ENCODE measurements at places on chromosomes 3 and 15.

GRCh38 chr3:13233487-13234485 lies 160.6 kb upstream of the IQSEC1 start:
- no peak for DNase-seq

DNA sequence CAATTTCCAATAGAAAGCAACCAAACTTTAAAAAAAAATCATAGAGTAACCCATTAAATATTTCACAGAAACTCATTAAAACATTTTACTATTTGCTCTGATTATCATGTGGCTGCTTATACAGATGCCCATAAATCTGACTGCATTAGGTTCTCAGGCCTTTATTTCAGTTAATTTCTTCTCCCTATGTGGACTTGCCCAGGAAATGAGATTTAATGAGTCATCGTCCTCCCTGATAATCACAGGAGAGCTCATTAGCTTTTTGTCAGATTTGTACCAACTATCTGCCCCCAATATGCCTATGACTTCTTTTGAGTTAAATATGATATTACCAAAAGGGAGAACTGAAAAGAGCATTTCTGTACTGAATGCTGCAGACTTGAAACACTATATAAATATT lies 168.0 kb downstream of the FOXB1 start:
- no peak for DNase-seq

DNA sequence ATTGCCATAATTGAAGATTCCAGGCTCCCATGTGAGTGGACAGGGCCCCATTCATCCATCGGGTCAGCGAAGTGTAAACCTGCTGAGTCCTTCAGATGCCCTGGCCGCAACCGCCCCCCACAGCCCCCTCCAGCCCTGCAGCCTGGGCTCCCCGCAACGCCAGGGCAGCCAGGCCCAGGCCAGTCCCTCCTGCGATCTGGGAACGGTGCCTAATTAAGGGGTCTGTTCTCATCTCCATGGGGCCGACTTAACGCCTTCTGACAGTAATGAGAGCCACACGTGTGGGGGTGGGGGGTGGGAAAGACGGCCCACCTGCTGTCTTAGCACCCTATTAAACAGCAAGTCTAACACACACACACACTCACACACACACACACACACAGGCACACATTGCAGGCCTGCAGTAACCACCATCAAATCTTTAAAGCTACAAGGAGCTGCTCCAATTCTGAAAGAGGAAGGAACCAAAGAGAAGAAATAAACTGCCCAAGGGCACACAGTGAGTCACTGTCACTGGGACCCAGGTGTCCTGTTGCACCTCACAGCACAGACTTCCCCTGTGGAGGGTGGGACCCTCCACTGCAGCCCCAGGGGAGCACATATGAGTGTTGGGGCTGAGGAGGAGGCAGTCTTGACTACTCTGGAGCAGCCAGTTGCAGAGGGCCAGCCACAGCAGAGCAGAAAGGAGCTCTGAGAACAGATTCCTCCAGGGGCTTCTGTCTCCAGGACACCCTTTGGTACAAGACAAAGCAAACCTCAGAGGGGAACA lies 31.8 kb upstream of the HES1 start:
- no peak for DNase-seq

DNA sequence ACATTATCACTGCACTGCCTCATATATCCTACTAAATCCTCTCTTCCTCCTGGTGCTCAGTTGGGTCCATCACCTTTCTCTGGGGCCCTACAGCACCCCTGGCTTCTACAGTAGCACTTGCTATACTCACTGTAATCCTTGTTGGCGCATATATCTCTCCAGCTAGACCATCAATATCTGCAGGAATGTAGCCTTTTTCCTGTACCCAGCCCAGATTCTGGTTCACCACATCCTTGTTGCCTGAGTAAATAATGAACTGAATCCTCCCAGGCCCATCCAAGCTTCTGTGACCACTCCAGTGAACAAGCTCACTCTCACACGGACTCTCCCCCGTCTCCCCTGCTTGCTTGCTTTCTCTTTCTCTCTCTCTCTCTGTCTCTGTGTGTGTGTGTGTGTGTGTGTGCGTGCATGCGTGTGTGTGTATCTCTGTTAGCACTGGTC lies 62.5 kb upstream of the LIPC start:
- DNase-seq = peak; percentile 12

GRCh38 chr3:187763850-187764648 lies 18.8 kb upstream of the BCL6 start:
- no peak for DNase-seq

GRCh38 chr3:30615615-30616346 lies 9.4 kb downstream of the TGFBR2 start:
- DNase-seq = no peak

- no peak for DNase-seq
These were observed 59.4 kb downstream of the LDHAL6B start for GRCh38 chr15:59266028-59266427.

GRCh38 chr15:89666184-89666857 lies 11.1 kb upstream of the KIF7 start:
- DNase-seq = no peak

DNA sequence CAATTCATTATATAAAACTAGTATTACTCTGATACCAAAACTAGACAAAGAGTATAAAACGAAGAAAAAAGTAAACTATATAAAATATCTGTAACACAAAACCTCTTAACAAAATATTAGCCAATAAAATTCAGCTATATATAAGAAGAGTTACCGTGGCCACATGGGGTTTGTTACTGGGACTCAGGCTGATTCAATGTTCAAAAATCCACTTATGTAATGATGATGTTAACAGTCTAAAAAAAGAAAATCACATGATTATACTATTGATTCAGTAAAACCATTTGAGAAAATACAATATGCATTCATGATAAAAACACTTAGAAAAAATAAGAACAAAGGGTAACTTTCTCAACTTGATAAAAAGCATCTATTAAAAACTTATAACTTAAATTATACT lies 18.3 kb downstream of the P2RY1 start:
- DNase-seq = no peak

GRCh38 chr15:25832158-25832557 lies 31.0 kb downstream of the ATP10A start:
- DNase-seq = no peak

DNA sequence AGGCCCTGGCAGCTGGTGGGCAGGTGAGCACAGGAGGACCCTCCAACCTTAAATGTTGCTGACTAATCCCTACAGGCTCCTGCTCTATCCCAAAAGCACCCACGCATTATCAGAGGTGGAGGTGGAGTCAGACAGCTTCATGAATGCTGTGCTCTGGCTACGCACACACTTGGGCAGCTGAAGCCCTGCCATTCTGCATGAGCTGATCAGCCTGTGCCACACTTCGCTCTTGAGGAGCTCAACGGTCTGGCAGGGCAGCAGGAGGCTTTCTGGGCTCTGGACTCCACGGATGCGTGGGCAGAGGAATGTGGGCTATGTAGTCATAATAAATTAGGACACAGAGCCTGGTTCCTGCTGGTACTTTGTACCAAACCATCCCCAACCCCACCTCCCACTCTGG lies 6.1 kb downstream of the MST1 start:
- no peak for DNase-seq

DNA sequence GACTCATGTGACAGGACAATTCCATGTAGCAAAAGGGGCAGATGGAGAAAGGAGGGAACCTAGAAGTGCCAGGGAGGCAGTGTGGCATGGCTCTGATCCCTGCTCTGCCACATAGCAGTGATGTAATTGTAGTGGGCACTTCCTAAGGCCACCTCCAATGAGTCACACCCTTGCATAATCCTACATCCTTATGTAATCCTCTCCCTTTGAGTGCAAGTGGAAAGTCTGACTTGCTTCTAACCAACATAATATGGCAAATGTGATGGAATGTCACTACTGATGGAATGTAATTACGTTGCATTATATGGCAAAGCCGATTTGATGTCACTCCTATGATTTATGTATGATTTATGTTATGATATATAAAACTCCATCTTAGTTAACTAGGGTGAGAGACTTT lies 72.9 kb upstream of the ATP2C1 start:
- no peak for DNase-seq

GRCh38 chr3:159732172-159733111 lies 256.2 kb upstream of the IL12A start:
- DNase-seq = no peak

- DNase-seq = no peak
These were observed 116.5 kb downstream of the RSRC1 start for GRCh38 chr3:158226429-158226828.

GRCh38 chr3:102512734-102513504 lies 78.1 kb downstream of the ZPLD1 start:
- no peak for DNase-seq

GRCh38 chr3:156160647-156161046 lies 40.3 kb downstream of the KCNAB1 start:
- DNase-seq = peak; percentile 50

DNA sequence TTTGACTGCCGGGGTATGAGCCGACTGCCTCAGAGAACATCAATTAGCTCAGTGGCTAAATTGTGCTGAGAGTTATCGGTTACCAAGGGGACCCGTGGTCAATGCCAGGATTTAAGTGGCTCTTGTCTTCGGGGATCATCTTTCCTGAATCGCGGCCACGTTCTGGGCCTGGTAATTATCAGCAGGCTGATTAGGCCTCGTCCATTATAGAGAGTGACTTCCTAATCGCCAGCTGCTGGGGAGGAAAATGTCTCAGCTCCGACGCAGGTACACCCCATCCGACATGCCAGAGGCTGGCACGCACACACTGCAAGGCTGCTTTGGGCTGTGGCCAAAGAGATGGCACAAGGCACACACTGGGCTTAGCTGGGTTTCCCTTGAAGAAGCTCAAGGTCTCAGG lies 10.6 kb downstream of the TRH start:
- no peak for DNase-seq

GRCh38 chr3:155572085-155572484 lies 172.8 kb downstream of the PLCH1 start:
- no peak for DNase-seq

- no peak for DNase-seq
These were observed 341.1 kb downstream of the SI start for GRCh38 chr3:164737174-164737573.

Data from CD4-positive, CD25-positive, alpha-beta regulatory T cell (primary cell).